Amygdala (tissue), 56 donors: ENCODE measurements at places on chromosomes 5 and 9.
A peak's percentile ranks its signal among the peaks of the same experiment; 100 is the strongest.

- DNase-seq: no peak
Observed at GRCh38 chr9:134944916-134945315, 27.2 kb upstream of the FCN1 start.

GRCh38 chr5:149135536-149136201 lies 5.6 kb upstream of the ABLIM3 start:
- DNase-seq: no peak

GRCh38 chr5:96175090-96175489 lies 213.4 kb upstream of the ELL2 start:
- no peak for DNase-seq

DNA sequence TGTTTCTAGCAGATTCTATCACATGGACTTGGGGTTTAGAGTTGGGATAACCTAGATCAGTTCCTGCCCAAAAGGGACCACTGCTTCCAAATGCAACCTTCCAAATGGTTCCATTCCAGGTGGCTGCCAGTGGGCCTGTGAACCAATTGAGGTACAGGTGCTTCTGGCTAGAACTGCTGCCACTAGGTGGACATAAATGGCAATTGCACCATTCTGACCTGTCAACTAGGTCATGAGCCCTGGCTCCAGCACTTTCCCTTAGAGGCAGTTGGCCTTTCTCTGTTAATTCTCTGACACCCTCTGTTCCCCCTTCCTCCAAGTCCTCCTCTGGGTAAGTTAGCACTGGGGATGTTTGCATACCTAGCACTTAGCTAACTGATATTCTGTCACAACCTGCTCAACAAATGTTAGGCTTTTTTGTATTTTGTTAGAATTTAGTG lies 16.6 kb upstream of the HEMGN start:
- DNase-seq: no peak

GRCh38 chr5:157718519-157718918 lies 12.7 kb upstream of the THG1L start:
- DNase-seq: peak; percentile 22

DNA sequence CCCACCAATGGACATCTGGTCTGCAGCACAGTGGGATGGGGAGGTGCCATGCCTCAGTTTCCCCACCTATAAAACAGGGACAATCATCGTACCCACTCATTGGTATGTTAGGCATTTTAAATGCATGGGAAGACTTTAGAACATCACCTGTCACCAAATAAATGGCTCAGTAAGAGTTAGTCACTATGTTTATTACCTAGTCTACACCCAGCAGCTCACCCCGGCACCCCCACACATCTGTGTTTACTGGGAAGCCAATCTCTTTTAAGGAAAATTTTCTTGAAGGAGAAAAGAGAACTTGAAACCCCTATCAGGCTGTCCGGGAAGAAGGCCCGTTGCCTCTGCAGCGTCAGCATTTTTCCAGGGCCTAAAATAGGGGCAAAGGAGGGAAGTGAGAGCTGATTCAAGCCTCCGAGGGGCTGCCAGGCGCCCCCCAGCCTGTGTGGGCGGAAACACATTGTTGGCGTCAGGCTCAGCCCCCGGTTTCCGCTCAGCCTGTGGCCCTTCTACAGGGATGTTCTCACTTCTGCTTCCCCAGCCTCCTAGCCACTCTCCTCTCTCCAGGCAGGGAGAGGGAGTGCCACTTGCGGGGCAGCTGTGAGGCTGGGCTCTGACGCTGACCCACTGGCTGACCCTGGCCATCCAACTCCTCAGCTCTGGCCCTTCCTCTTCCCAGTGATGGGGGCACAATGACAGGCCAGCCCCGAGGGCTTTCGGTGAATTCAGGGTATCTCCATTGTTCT lies 4.6 kb downstream of the CSF1R start:
- DNase-seq: peak; percentile 33

GRCh38 chr9:9904041-9904440 lies 708.8 kb downstream of the PTPRD start:
- DNase-seq: no peak

DNA sequence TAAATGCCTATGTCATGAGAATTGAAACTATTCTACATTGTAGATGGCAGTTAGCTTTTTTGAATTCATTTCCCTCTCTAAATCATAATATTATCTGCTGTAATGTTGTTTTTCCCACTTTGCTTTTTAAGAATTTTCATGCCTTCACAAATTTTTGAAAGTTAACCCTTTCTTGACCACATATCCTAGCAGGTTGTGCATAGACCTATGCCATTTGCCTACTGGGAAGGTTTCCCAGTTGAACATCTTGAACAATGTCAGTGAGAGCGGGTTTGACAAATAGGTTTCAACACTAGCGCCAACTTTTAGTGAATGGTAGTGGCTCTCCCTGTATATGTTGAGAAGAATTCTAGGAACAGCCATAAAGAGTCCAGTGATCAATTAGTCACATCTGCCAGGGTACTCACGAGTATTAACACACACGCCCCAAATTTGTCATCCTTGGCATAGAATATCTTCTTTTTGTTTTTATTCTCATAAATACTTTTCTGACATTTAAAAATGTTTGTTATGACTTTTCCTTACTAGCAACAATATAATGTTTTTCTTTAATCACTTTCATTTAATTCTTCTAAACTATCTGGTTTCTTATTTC lies 307.6 kb downstream of the PJA2 start:
- DNase-seq: no peak

GRCh38 chr9:80881940-80882339 lies 807.4 kb downstream of the TLE1 start:
- DNase-seq: no peak
